Esophagus squamous epithelium (tissue), 5 donors: ENCODE measurements at places on chromosomes 3 and 15. TPM values are rescaled to one million over a fixed set of nuclear protein-coding genes. Genes with fewer than 3 reads are reported as not detected.

MAPK6 gene
- 81.6 TPM for total RNA-seq

ANKRD63 gene
- not detected for total RNA-seq

GP5 gene
- total RNA-seq: not detected

ETV5 gene
- total RNA-seq: 5.7 TPM

HYAL3 gene
- total RNA-seq: 5.8 TPM

DNAH12 gene
- total RNA-seq: not detected

LDHAL6B gene
- total RNA-seq: not detected

ROBO1 gene
- total RNA-seq: 25.0 TPM

ARRDC4 gene
- 24.6 TPM for total RNA-seq

GRCh38 chr3:141485641-141486495 is 959 bp upstream of the RASA2 start:
- peaks cover 36% of the 10 kb centered on the region for H3K4me1 ChIP-seq
- no peaks in the 10 kb centered on the region for H3K36me3 ChIP-seq
- H3K4me3 ChIP-seq: peak overlapping the region; percentile 95
- DNase-seq: no peak
- peak overlapping the region; percentile 99 for H3K27ac ChIP-seq
- H3K27me3 ChIP-seq: no peaks in the 10 kb centered on the region

GRCh38 chr15:93001156-93001555 is 87.9 kb downstream of the RGMA start:
- H3K27me3 ChIP-seq: no peaks in the 10 kb centered on the region
- DNase-seq: no peak
- peaks cover 100% of the 10 kb centered on the region for H3K36me3 ChIP-seq
- no peaks in the 10 kb centered on the region for H3K4me1 ChIP-seq

DNA sequence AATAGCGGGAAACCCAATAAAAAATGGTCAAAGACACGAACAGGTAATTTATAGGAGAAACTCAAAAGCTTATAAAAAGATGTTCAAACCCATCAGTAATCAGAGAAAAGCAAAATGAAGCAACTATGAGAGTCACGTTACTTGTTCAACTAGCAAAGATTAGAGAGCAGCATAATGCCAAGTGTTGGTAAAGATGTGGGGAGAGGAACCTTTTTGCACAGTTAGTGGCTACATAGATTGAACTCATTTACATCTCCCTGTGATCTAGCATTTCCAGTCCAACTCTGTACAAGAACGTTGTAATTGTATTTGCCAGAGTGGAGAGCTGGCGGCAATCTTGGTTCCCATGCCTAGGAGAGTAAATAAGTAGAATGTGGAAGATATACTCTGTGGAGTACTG is 15.2 kb downstream of the CCR1 start:
- no peak overlapping the region for H3K27ac ChIP-seq
- no peak for DNase-seq
- H3K36me3 ChIP-seq: no peaks in the 10 kb centered on the region
- no peak overlapping the region for H3K4me3 ChIP-seq
- no peaks in the 10 kb centered on the region for H3K4me1 ChIP-seq

GRCh38 chr3:151307131-151307530 is 9.5 kb downstream of the GPR87 start:
- no peaks in the 10 kb centered on the region for H3K27me3 ChIP-seq
- DNase-seq: no peak

- H3K27me3 ChIP-seq: no peaks in the 10 kb centered on the region
- no peak for DNase-seq
- no peak overlapping the region for H3K27ac ChIP-seq
- H3K4me3 ChIP-seq: no peak overlapping the region
- H3K36me3 ChIP-seq: no peaks in the 10 kb centered on the region
Measured at GRCh38 chr15:74545086-74545485, 4.1 kb downstream of the ARID3B start.

GRCh38 chr3:2944628-2945027 is 165.5 kb downstream of the IL5RA start:
- DNase-seq: no peak
- H3K27me3 ChIP-seq: no peaks in the 10 kb centered on the region
- no peaks in the 10 kb centered on the region for H3K4me1 ChIP-seq
- no peak overlapping the region for H3K27ac ChIP-seq
- no peak overlapping the region for H3K4me3 ChIP-seq

DNA sequence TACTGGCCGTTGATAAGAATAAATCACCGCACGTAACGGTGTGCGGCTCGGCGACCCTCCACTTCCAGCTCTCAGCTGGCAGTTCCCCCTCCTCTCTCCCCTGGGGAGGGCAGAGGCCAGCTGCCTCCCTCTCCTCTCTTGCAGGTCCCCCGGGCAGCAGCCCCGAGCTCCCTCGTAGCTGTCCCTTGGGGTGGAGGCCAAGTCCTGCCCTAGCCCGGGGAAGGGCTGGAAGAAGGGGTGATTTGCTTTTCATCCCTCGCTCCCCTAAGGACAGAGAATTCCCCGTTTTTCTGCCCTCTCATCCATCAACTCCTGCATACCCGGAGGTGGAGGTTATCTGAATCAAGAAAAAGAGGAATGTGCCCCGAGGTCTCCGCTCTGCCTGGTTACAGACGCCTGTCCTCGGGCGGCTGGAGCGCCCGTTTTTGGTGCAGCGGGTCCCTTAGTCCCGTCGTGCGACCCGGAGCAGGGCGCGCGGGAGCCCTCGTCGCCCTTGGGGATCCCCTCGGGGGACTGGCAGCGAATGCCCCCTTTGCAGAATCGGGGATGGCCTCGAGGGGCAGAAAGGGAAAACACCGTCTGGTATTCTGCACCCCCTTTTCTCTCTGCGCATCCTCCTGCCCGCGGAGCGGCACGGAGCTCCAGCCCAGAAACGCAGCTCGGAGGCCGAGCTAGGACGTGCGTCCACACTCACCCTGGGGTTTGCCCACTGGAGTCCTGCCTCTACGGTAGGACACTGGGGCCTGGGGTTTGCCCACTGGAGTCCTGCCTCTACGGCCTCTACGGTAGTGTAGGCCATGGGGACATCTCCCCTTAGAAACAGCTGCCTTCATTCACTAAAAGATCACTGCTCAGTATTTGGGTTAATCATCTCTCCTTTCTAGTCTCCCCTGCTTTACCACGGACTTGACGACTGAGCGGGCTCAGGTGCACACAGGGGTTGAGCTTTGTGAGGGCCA is 2.2 kb downstream of the PTPRG start:
- no peak for DNase-seq
- H3K36me3 ChIP-seq: no peaks in the 10 kb centered on the region
- H3K4me3 ChIP-seq: peak overlapping the region; percentile 69
- H3K27ac ChIP-seq: peak overlapping the region; percentile 92
- H3K4me1 ChIP-seq: peaks cover 58% of the 10 kb centered on the region
- no peaks in the 10 kb centered on the region for H3K27me3 ChIP-seq

GRCh38 chr15:41340189-41340695 is 7.6 kb downstream of the NUSAP1 start:
- H3K36me3 ChIP-seq: no peaks in the 10 kb centered on the region
- no peak for DNase-seq
- no peaks in the 10 kb centered on the region for H3K27me3 ChIP-seq
- H3K27ac ChIP-seq: no peak overlapping the region
- no peaks in the 10 kb centered on the region for H3K4me1 ChIP-seq

DNA sequence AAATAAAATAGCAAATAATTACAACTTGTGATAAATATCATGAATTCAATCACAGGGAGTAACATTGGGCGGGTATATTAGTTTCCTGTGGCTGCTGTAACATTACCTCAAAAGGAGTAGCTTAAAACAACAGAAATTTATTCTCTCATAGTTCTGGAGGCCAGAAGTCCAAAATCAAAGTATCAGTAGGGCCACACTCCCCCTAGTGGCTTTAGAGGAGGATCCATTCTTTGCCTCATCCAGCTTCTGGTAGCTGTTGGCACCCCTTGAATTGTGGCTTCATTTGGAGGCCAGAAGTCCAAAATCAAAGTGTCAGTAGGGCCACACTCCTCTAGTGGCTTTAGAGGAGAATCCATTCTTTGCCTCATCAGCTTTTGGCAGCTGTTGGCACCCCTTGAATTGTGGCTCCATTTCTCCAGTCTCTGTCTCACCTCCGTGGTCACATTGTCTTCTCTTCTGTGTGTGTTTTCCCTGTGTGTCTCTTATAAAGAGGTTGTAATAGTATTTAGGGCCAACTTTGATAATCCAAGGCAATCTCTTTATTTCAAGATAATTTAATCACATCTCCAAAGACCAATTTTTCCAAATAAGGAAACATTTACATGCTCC is 3.1 kb upstream of the CFAP20DC start:
- peaks cover 22% of the 10 kb centered on the region for H3K4me1 ChIP-seq
- H3K36me3 ChIP-seq: no peaks in the 10 kb centered on the region
- no peaks in the 10 kb centered on the region for H3K27me3 ChIP-seq
- no peak for DNase-seq

GRCh38 chr15:65451989-65452388 is 29.2 kb upstream of the IGDCC4 start:
- no peaks in the 10 kb centered on the region for H3K27me3 ChIP-seq
- H3K4me1 ChIP-seq: no peaks in the 10 kb centered on the region
- H3K36me3 ChIP-seq: peaks cover 95% of the 10 kb centered on the region
- no peak for DNase-seq
- H3K27ac ChIP-seq: no peak overlapping the region

DNA sequence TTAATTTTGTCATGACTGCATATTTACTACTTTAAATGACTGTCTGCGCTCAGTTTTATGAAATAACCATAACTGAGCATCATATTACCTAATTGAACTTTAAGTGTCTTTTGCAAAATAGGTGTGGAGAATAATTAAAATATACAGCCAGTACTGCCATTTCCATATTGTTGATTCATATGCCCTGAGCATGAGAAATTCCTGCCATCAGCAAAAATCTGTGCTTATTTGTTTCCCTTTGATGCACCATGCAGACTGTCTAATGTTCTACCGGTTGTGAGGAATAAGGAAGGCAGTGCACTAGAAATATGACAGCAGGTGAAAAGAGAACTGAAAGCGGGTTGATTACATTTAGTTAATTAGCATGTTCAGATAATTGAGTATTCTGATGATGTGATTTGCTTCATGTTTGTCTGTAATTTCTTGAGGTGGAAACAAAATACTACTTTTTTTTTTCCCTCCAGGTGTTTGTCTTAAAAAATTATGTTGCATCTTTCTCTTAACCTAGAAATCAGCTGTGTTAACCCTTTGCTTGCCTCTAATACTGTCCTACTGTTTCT is 229.4 kb upstream of the AZI2 start:
- H3K27ac ChIP-seq: no peak overlapping the region
- H3K4me3 ChIP-seq: no peak overlapping the region
- no peaks in the 10 kb centered on the region for H3K36me3 ChIP-seq
- H3K27me3 ChIP-seq: peaks cover 45% of the 10 kb centered on the region

DNA sequence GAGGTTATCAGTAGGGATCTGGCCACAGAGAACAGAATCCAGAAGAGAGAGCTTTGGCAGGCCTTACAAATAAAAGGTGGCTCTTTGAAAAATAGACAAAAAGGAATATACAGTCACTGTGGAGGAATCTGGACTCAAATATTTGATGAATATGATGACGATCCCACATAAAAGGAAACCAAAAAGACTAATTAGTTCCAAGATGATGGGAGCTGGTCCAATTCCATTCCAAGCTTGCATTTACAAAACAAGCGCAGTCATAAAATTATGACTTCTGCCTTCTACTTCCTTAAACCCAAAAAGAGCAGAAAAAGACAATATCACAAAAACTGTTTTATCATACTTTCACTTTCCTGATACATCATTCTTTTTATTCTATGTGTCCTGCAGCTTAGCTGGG is 285.8 kb downstream of the DIPK2A start:
- H3K4me1 ChIP-seq: no peaks in the 10 kb centered on the region
- H3K27me3 ChIP-seq: no peaks in the 10 kb centered on the region
- no peak for DNase-seq

DNA sequence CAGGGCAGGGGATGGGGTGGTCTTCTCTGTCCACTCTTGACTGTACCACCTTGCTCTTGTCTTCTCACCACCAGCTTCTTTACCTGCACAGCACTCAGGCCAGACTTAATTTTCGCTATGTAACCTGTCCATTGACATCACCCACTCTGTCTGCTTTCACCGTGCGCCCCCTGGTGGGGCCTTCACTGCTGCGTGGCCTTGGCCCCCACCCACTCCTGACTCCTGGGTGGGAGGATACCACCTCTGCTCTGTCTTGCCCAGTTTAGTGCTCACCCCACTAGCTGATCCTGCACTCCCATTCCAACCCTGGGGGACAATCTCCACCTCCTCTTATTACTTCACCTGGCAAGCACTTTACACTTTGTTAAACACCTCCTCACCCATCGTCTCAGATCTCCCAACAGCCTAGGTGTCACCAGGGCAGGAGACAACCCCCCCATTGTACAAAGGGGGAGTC is 17.7 kb downstream of the PTH1R start:
- no peaks in the 10 kb centered on the region for H3K36me3 ChIP-seq
- H3K4me1 ChIP-seq: peaks cover 15% of the 10 kb centered on the region
- no peak for DNase-seq
- no peak overlapping the region for H3K27ac ChIP-seq

DNA sequence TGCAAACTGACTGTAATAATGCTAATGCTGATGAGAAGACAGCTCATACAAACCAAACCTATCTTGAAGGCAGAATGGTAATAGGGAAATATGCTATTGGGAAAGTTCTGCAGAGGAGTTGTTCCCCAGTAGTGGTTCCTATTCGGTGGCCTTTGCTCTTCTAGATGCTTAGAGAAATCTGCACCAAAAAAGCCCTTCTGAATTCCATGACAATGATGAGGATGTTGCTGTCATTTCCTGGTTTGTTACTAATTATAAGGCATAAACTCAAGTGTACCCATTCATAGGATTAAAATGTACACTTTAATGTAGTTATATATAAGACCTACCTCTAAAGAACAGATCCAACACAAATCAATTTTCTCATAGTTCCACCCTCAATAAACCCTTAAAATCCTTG is 30.1 kb downstream of the TOMM70 start:
- no peaks in the 10 kb centered on the region for H3K27me3 ChIP-seq
- no peak overlapping the region for H3K27ac ChIP-seq
- no peak overlapping the region for H3K4me3 ChIP-seq

GRCh38 chr15:83869341-83869740 is 215.4 kb downstream of the ADAMTSL3 start:
- H3K4me3 ChIP-seq: no peak overlapping the region
- DNase-seq: no peak
- no peaks in the 10 kb centered on the region for H3K36me3 ChIP-seq
- no peak overlapping the region for H3K27ac ChIP-seq
- H3K4me1 ChIP-seq: no peaks in the 10 kb centered on the region
- H3K27me3 ChIP-seq: no peaks in the 10 kb centered on the region

GRCh38 chr3:5136919-5137429 is 14.9 kb downstream of the ARL8B start:
- H3K27ac ChIP-seq: peak overlapping the region; percentile 70
- peaks cover 14% of the 10 kb centered on the region for H3K36me3 ChIP-seq
- peaks cover 47% of the 10 kb centered on the region for H3K4me1 ChIP-seq
- H3K4me3 ChIP-seq: no peak overlapping the region
- H3K27me3 ChIP-seq: no peaks in the 10 kb centered on the region
- no peak for DNase-seq
